Sigmoid colon (tissue), 7 donors: ENCODE measurements at places on chromosomes 2 and 18. TPM values are rescaled to one million over a fixed set of nuclear protein-coding genes. Genes with fewer than 3 reads are reported as not detected.
A peak's percentile ranks its signal among the peaks of the same experiment; 100 is the strongest.

- no peak overlapping the region for H3K27ac ChIP-seq
Measured at GRCh38 chr18:45621061-45621511, 5.8 kb downstream of the SLC14A2 start.

GRCh38 chr2:205759257-205759656 lies 77.0 kb downstream of the NRP2 start:
- peak overlapping the region; percentile 95 for H3K27ac ChIP-seq
- DNase-seq, result peak; percentile 74
- H3K4me1 ChIP-seq, result peaks cover 100% of the 10 kb centered on the region
- H3K36me3 ChIP-seq, result peaks cover 12% of the 10 kb centered on the region

DNA sequence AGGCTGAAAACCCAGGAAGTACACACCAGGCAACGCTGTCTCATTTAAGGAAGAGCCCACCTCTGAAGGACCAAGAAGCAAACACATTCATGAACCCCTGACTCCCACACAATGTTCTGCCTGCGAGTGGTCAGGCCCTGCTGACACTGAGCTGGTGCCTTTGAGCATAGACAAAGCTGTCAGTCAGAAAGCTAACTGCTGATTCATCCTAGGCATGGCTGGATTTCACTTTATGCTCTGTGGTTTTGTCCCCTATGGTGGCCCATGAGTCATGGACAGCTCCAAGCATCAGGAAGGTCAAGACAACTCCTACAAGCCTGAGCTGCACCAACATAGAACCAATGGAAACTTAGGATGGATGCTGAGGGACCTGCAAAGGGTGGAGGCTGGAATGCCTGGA lies 78.9 kb downstream of the UXS1 start:
- H3K4me3 ChIP-seq, result no peak overlapping the region
- H3K36me3 ChIP-seq, result peaks cover 7% of the 10 kb centered on the region
- H3K4me1 ChIP-seq, result peaks cover 6% of the 10 kb centered on the region
- no peak for DNase-seq

DNA sequence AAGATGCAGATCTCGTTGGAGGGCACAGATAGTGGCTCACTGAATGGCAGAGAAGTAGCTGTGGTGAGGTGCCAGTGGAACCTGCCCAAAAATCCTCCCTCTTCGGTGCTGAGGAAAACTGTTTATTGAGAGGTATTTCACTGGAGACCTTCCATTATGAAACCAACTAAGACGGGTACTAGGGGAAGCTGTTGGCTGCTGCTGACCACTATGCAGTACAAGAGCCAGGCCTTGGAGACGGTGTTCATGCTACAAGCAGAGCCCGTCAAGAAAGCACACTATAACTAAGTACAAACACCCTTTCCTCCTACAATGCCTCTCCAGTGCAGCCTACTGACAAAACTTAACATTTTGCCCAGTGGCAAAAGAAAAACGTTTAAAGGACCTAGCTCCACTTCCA lies 4.6 kb downstream of the ARL5A start:
- no peaks in the 10 kb centered on the region for H3K27me3 ChIP-seq
- H3K4me3 ChIP-seq, result no peak overlapping the region
- H3K4me1 ChIP-seq, result peaks cover 30% of the 10 kb centered on the region
- no peaks in the 10 kb centered on the region for H3K36me3 ChIP-seq
- DNase-seq, result no peak

GRCh38 chr2:156675896-156676295 lies 239.7 kb downstream of the GPD2 start:
- DNase-seq, result no peak
- H3K27ac ChIP-seq, result no peak overlapping the region
- no peaks in the 10 kb centered on the region for H3K36me3 ChIP-seq
- no peaks in the 10 kb centered on the region for H3K27me3 ChIP-seq

DNA sequence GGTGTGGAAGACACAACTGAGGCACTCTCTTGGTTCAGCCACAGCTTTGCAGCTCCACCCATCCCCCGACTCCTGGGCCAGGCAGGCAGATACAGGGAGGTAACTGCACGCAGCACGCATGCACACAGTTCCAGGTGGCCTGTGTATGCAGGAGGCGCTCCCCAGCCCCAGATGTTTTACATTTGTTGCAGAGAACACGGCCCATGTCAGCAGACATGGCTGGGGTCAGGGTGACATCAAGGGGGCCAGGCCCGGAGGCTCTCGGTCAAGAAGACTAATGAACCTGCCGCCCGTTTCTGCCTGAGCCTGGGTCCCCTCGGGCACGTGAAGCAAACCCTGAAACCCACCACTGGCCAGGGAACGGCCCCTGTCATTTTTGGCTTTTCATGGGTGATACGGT lies 57.3 kb downstream of the TWIST2 start:
- H3K36me3 ChIP-seq, result no peaks in the 10 kb centered on the region
- peaks cover 23% of the 10 kb centered on the region for H3K4me1 ChIP-seq
- no peak overlapping the region for H3K4me3 ChIP-seq
- H3K27me3 ChIP-seq, result no peaks in the 10 kb centered on the region
- DNase-seq, result peak; percentile 66

DNA sequence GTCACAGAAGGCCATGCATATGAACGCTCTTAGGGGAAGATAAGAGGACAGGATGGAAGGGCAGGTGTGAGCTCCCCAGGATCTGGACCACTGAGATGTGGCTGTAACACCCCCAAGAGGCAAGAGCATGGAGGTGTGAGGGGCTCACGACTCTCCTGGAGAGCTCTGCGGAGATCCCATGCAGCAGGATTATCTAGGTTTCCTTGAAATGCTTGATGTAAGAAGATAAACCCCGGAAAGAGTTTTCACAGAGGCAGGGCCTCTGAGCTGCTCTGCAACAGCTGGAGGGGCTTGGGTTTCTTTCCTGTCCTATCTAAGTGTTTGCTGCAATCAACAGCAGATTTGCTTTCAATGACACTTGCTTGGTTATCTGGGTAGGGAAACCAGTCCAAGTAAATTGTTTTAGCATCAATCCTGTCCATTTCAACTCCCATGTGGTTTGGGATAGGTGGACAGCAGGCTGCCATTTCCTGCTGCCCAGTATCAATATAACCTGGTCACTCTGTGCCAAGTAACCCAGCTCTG lies 138.9 kb downstream of the SMAD2 start:
- no peak for DNase-seq
- H3K27me3 ChIP-seq, result no peaks in the 10 kb centered on the region
- H3K4me3 ChIP-seq, result no peak overlapping the region
- no peaks in the 10 kb centered on the region for H3K36me3 ChIP-seq

GRCh38 chr2:6072768-6073167 lies 380.6 kb downstream of the SOX11 start:
- DNase-seq, result no peak
- H3K27ac ChIP-seq, result no peak overlapping the region
- H3K4me3 ChIP-seq, result no peak overlapping the region
- H3K27me3 ChIP-seq, result no peaks in the 10 kb centered on the region

DNA sequence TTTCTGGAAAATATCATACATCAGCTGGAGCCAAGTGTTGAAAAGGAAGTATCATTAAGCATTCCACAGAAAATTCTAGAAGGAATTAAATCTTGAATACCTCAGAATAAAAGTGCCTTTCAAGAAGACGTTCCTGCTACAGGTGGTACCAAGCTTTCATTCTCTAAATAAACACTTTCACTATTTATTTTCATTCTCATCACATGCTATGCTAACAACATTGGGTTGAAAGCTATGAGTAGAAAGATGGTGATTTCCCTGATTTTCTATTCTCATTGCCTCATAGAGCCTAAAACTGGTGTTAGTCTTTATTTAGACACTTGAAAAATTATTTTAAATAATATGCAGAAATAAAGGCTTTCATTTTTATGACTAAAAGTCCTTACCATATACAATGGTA lies 324.7 kb downstream of the LRP1B start:
- no peak overlapping the region for H3K27ac ChIP-seq
- no peaks in the 10 kb centered on the region for H3K36me3 ChIP-seq
- no peak overlapping the region for H3K4me3 ChIP-seq
- no peaks in the 10 kb centered on the region for H3K4me1 ChIP-seq
- H3K27me3 ChIP-seq, result no peaks in the 10 kb centered on the region
- no peak for DNase-seq

DNA sequence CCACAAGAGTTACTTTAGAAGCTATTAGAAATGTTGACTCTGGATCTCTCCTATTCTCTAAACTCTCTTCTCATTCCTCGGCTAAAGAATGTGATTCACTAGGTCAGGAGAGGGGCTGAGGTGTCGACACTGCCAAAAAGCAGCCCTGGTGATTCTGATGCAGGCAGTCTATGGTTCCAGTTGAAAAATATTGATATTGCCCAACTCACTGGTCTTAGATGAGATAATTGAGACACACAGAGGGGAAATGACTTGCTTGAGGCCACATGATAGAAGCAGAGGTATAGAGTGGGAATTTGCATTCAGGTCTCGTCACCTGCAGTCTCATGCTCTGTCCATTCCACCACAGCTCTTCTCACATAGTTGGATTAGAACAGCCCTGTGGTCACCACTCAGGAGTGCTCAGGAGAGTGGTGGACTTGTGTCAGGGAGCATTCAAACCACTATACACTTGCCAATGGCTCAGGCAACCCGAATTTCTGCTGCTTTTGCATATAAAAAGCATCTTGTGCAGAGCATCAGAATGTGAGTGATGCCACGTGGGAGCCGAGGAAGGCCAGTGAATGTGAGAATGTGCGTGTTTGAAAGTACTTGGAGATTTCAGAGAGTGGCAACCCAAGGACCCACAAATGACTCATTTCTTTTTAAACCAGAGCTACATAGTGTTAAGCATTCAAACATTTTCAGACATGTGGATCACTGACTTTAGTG lies 65.1 kb upstream of the CTLA4 start:
- no peak overlapping the region for H3K4me3 ChIP-seq
- no peak overlapping the region for H3K27ac ChIP-seq
- H3K4me1 ChIP-seq, result no peaks in the 10 kb centered on the region
- no peak for DNase-seq
- no peaks in the 10 kb centered on the region for H3K36me3 ChIP-seq

DNA sequence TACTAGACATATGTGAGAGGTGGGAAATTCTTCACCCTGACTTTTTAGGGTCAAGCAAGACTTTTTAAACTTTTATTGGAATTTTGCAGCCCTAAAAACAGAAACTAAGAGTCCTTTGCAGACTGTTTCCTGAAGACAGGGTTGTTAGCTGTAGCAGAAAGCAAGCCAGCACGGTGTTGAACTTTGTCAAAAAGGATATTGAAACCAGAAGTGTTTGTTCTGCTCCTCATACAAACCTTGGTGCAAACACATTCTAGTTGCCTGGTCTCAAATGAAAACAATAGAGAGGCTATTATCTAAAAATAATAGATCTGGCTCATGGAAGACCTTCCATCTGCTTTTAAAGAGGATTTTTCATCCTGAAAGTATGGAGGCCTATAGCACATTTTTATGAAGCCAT lies 65.8 kb upstream of the IGFBP5 start:
- H3K27ac ChIP-seq, result peak overlapping the region; percentile 10
- H3K4me1 ChIP-seq, result peaks cover 69% of the 10 kb centered on the region
- no peak overlapping the region for H3K4me3 ChIP-seq
- no peak for DNase-seq
- no peaks in the 10 kb centered on the region for H3K27me3 ChIP-seq

GRCh38 chr2:214713080-214713830 lies 96.2 kb downstream of the BARD1 start:
- no peak for DNase-seq
- no peak overlapping the region for H3K4me3 ChIP-seq
- no peaks in the 10 kb centered on the region for H3K36me3 ChIP-seq
- H3K27me3 ChIP-seq, result no peaks in the 10 kb centered on the region
- H3K4me1 ChIP-seq, result no peaks in the 10 kb centered on the region

DNA sequence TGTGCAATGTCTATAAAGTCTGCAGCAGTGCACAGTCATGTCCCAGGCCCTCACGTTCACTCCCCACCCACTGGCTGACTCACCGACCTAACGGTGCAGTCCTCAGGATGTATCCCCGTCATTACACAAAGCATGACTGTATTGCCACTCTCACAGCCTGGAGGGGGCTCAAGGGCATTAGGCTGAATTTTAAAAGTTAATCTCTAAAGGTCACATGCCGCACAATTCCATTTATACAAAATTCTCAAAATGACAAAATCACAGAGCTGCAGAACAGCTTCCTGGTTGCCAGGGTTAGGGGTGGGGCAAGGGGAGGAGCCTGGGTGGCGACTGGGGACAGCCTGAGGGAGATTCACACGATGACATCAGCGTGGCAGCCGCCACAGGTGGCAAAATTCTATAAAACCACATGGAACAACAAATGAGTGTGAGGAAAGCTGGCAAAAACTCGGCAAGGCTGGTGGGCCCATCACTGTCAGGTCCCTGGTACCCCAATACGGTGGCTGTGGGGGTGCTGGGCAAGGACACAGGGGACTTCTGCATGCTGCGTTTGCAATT lies 97.6 kb downstream of the NDUFA10 start:
- H3K27me3 ChIP-seq, result no peaks in the 10 kb centered on the region
- H3K36me3 ChIP-seq, result no peaks in the 10 kb centered on the region
- no peak overlapping the region for H3K27ac ChIP-seq
- H3K4me3 ChIP-seq, result no peak overlapping the region
- no peaks in the 10 kb centered on the region for H3K4me1 ChIP-seq

DNA sequence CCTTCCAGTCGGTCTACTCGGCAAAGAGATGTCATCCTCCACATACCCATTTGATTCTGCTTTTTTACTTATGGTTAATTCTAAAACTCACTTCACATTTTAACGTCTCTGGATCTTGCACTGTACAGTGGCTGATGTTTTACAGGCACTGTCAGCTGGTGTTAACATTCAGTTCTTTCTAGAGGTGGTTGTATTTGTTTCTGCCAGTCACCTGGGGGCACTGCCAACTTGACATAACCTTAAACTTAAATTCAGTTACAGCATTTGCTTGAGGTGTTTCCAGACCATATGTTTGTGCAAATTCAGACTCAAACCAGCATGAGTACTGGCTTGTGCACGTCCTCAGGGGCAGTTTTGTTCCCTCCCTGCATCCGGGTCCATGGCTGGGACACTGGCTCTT lies 5.3 kb upstream of the TMEM185B start:
- H3K36me3 ChIP-seq, result no peaks in the 10 kb centered on the region
- H3K4me3 ChIP-seq, result no peak overlapping the region
- peak; percentile 66 for DNase-seq

- no peak for DNase-seq
- H3K4me3 ChIP-seq, result no peak overlapping the region
- no peaks in the 10 kb centered on the region for H3K27me3 ChIP-seq
- no peaks in the 10 kb centered on the region for H3K4me1 ChIP-seq
- no peak overlapping the region for H3K27ac ChIP-seq
- H3K36me3 ChIP-seq, result peaks cover 3% of the 10 kb centered on the region
Measured at GRCh38 chr2:200393191-200393590, 86.7 kb downstream of the SPATS2L start.

- no peaks in the 10 kb centered on the region for H3K4me1 ChIP-seq
Measured at GRCh38 chr2:133418021-133418420, 150.2 kb downstream of the NCKAP5 start.

Gene PARD6G
- total RNA-seq, result 13.0 TPM

Gene CROCC2
- total RNA-seq, result not detected

Gene DNAH6
- 0.55 TPM for total RNA-seq

Gene NAT8
- total RNA-seq, result not detected

Gene FSIP2
- total RNA-seq, result 2.1 TPM

Gene GPR75
- total RNA-seq, result 3.6 TPM

Gene OTOF
- total RNA-seq, result not detected

Gene ACAA2
- 87.7 TPM for total RNA-seq

Gene TP53I3
- total RNA-seq, result 3.6 TPM

Gene ERFE
- total RNA-seq, result 0.71 TPM

Gene AAK1
- total RNA-seq, result 35.7 TPM

Gene FECH
- total RNA-seq, result 42.4 TPM
